ENCODE measurements at places on chromosomes 2 and 18.

DNA sequence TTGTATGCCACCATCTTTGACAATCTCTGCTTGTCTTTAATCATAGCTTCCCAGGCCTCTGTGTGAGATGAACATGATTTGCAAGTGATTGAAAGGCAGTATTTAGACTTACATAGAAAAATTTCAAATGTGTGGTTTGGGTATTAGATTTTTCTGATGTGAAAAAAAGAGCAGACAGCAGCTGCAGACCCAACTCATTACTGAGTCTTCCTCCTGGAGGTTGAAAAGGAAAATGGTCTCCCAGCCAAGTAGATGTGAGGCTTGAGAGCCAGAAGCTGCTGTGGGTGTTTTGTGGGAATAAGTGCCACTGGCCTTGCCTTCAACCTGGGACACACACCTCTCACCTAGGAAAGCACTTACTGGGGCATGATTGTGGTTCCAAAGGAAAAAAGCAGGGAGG is 92.5 kb downstream of the KCTD18 start:
- DNase-seq, result no peak
- no peaks in the 10 kb centered on the region for H3K36me3 ChIP-seq
- H3K4me1 ChIP-seq, result no peaks in the 10 kb centered on the region
- H3K27ac ChIP-seq, result no peak overlapping the region

GRCh38 chr18:56873441-56874140 is 222.4 kb downstream of the WDR7 start:
- H3K36me3 ChIP-seq, result peaks cover 9% of the 10 kb centered on the region
- no peak for DNase-seq
- no peak overlapping the region for H3K4me3 ChIP-seq
- H3K27ac ChIP-seq, result no peak overlapping the region
- peaks cover 3% of the 10 kb centered on the region for H3K4me1 ChIP-seq

GRCh38 chr2:19176977-19177376 is 181.4 kb downstream of the OSR1 start:
- DNase-seq, result no peak
- no peak overlapping the region for H3K27ac ChIP-seq
- H3K4me1 ChIP-seq, result peaks cover 3% of the 10 kb centered on the region
- H3K4me3 ChIP-seq, result no peak overlapping the region

DNA sequence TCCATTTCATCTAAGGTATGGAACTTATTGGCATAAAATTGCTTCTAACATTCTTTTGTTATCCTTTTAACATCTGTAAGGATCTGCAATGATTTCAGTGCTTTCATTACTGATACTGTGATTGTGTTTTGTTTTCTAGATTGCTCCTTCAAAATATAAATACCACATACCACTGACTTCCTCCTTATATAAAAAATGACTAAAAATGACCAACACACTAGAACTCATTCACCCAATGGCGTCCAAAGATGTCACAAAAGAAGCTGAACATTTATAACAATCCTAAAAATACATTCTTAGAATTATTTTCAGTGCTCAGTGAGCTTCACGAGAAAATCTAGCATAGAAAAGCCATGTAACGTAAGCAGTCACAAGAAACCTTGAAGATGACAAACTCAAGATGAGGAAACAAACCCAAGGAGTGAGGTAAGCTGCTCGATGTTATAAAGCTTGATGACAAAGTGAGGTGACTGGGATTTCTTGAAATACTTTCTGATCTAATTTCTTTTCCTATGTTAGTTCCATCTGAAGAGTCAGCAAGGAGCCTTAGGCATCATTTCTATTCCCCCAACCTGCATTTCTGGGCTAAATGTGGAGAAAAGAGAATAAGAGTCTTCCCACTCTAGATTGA is 42.6 kb downstream of the PNO1 start:
- H3K27me3 ChIP-seq, result no peaks in the 10 kb centered on the region
- peaks cover 5% of the 10 kb centered on the region for H3K36me3 ChIP-seq
- H3K27ac ChIP-seq, result peak overlapping the region; percentile 88

DNA sequence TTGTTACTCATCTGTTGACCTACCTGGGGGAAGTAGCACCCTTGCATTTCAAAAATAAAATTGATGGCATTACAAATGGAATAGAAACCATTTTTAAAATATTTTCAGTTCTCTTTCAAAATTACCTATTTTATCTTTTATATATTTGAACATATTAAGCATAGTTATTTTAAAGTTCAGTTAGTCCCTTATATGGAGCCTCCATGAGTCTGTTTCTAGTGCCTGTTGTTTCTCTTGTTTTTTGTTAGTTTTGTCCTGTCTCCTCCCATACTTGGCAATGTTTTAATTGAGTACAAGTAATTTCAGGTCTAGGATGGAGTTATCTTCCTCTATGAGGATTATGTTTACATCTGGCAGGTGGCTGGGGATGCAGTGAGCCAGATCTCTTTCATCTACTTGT is 5.9 kb upstream of the KCNIP3 start:
- H3K4me3 ChIP-seq, result no peak overlapping the region
- H3K4me1 ChIP-seq, result no peaks in the 10 kb centered on the region
- no peaks in the 10 kb centered on the region for H3K36me3 ChIP-seq
- DNase-seq, result no peak
- no peak overlapping the region for H3K27ac ChIP-seq
- H3K27me3 ChIP-seq, result peaks cover 2% of the 10 kb centered on the region

GRCh38 chr2:99938250-99938649 is 204.1 kb downstream of the AFF3 start:
- H3K27me3 ChIP-seq, result no peaks in the 10 kb centered on the region
- no peak overlapping the region for H3K27ac ChIP-seq
- peaks cover 54% of the 10 kb centered on the region for H3K36me3 ChIP-seq
- H3K4me3 ChIP-seq, result no peak overlapping the region

DNA sequence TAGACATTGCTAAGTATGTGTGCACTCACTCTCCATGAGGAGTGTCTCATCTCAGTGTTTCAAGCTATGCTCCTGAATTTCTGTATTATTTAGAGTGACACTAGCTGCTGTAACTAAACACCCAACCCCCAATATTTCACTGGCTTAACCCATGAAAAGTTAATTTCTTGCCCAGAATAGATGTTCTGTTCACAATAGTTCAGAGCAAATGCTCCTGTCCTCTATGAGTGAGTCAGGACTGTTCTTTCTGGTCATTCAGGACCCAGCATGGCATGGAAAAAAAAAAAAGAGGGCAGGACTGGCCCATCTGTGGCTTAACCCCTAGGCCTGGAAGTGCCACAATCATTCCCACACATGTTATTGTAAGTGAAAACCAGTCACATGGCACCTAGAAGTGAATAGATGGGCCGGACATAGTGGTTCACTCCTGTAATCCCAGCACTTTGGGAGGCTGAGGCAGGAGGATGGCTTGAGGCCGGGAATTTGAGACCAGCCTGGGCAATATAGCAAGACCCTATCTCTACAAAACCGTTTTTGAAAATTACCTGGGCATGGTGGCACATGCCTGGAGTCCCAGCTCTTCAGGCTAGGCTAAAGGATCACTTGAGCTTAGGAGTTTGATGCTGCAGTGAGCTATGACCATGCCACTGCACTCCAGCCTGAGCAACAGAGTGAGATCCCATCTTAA is 663.6 kb downstream of the IRS1 start:
- H3K4me3 ChIP-seq, result no peak overlapping the region
- H3K36me3 ChIP-seq, result no peaks in the 10 kb centered on the region
- H3K27ac ChIP-seq, result peak overlapping the region; percentile 45
- DNase-seq, result no peak
- H3K4me1 ChIP-seq, result peaks cover 10% of the 10 kb centered on the region
- H3K27me3 ChIP-seq, result no peaks in the 10 kb centered on the region

GRCh38 chr2:142997231-142997630 is 119.8 kb downstream of the KYNU start:
- H3K27ac ChIP-seq, result no peak overlapping the region
- H3K27me3 ChIP-seq, result no peaks in the 10 kb centered on the region
- no peak for DNase-seq
- H3K4me1 ChIP-seq, result no peaks in the 10 kb centered on the region

GRCh38 chr18:44411976-44412375 is 268.7 kb upstream of the SETBP1 start:
- H3K27me3 ChIP-seq, result no peaks in the 10 kb centered on the region
- no peak overlapping the region for H3K4me3 ChIP-seq
- no peak overlapping the region for H3K27ac ChIP-seq

DNA sequence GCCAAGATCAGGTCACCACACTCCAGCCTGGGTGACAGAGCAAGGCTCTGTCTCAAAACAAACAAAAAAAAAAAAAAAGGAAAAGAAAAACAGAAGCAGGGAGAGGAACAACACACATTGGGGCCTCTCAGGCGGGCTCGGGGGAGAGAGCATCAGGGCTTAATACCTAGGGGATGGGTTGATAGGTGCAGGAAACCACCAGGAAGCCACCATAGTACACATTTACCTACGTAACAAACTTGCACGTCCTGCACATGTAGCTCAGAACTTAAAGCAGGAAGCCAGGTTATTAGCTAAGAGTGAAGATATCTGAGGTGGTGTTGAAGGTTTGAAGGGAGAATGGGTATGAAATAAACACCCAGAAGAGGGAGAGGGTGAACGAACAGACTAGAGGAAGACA is 81.0 kb upstream of the PMAIP1 start:
- H3K27me3 ChIP-seq, result peaks cover 14% of the 10 kb centered on the region
- no peak overlapping the region for H3K27ac ChIP-seq

DNA sequence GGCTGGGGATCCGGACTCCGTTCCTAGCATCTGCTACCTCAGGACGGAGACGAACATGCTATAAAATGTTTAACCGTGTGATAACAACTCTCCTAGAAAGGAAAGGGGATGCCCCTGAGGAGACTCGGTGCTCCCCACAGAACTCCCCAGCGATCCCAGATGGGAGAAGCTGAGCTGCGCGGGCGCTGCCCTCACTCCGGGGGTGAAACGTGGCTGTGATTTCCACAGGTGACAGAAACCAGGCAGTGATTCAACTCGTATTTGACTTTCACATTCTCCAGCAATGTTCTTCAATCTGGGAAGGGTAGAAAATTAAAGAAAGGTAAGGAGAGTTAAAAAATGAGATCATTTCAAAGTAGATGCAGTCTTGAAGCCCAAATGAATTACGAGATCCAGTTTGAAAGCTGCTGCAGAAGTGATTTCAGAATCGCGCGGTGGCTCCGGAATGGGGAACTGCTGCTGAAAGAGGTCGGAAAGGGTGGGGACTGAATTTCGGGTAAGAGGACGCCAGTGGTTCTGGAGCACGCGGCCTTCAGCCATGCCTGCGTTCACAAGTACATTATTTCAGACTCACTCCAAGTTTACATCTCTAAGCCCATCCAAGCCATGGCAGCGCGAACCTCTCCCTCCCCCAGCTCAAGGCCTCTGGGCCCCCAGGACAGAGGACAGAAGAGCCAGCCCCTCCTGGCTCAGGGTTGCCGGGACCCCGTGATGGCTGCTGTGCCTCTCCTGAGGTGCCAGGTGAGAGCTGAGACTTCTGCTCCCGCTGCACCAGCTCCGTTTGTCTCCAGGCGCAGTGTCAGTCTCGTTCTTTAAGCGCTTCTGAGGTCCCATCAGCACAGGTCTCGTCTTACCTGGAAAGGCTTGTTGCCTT is 39.5 kb downstream of the ADNP2 start:
- no peak overlapping the region for H3K27ac ChIP-seq
- H3K27me3 ChIP-seq, result no peaks in the 10 kb centered on the region
- no peaks in the 10 kb centered on the region for H3K36me3 ChIP-seq
- peak overlapping the region; percentile 91 for H3K4me3 ChIP-seq
- DNase-seq, result peak; percentile 18
- H3K4me1 ChIP-seq, result peaks cover 5% of the 10 kb centered on the region

DNA sequence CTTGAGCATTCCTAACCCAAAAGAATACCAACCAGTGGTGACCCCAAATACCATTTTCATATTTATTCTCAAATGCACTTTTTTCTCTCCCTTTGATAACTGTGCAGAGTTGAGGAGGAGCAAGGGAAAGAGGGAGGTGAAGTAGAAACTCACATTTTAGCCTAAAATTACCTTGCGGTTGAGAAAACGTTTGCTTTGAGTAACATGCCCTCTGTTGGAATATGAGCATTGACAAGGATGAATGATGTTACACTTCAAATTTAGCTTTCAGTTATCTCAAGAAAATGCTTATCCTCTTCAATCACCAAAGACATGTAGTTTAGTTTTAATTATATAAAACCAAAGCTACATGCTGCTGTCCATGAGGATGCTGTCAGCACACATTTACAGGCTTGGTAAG is 2.4 kb downstream of the GRP start:
- peaks cover 13% of the 10 kb centered on the region for H3K4me1 ChIP-seq
- H3K27ac ChIP-seq, result no peak overlapping the region
- no peak overlapping the region for H3K4me3 ChIP-seq
- no peak for DNase-seq

GRCh38 chr18:56910967-56911366 is 235.9 kb upstream of the BOD1L2 start:
- no peak overlapping the region for H3K4me3 ChIP-seq
- H3K4me1 ChIP-seq, result peaks cover 2% of the 10 kb centered on the region
- no peak overlapping the region for H3K27ac ChIP-seq
- no peak for DNase-seq

DNA sequence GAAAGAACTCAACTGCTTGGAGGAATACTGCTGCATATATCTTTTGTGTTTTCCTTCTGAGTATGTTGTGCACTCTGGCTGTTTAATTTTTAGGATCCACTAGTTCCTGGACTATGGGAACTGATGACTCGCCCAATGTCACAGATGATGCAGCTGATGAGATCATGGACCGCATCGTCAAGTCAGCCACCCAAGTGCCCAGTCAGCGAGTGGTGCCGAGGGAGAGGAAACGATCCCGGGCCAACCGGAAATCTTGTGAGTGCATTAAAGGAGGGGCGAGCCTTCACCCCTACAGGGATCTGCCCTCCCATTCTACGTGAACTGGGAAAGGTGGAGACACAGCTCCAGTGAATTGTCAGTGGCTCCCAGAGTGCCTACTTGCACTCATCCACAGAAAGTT is 59.6 kb downstream of the TPGS2 start:
- H3K4me1 ChIP-seq, result peaks cover 8% of the 10 kb centered on the region
- DNase-seq, result no peak
- H3K4me3 ChIP-seq, result no peak overlapping the region
- H3K27ac ChIP-seq, result no peak overlapping the region

- H3K4me3 ChIP-seq, result no peak overlapping the region
- no peak overlapping the region for H3K27ac ChIP-seq
- peaks cover 2% of the 10 kb centered on the region for H3K36me3 ChIP-seq
Measured at GRCh38 chr2:50650403-50650810, 381.5 kb downstream of the NRXN1 start.

GRCh38 chr2:59993726-59994125 is 559.7 kb downstream of the BCL11A start:
- peaks cover 12% of the 10 kb centered on the region for H3K4me1 ChIP-seq
- H3K27ac ChIP-seq, result no peak overlapping the region
- no peaks in the 10 kb centered on the region for H3K36me3 ChIP-seq
- no peaks in the 10 kb centered on the region for H3K27me3 ChIP-seq
- DNase-seq, result no peak

Data from memory B cell (primary cell).